ENCODE measurements at places on chromosomes 7 and 10.

GRCh38 chr7:36951257-36951697 is 227.0 kb upstream of the AOAH start:
- DNase-seq = no peak

- no peak for DNase-seq
Observed at GRCh38 chr7:2628130-2628482, 3.7 kb upstream of the TTYH3 start.

DNA sequence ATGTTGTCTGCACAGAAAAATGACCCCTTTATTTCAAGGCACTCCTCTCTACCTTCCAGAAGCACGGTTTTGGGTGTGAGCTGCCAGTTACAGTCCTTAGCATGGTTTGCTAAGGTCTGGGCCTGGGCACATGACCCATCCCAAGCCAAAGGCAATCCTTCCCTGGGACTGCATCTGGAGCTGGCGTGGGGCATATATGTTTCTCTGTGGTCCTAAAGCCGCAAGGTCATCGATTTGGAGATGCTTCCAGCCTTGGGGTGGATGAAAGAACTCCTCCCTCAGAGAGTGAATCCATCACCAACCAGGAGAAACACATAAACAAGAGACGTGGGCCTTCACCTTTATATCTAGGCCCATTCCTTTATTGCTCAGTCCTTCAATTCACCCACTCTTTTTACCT is 50.1 kb upstream of the IGFBP3 start:
- DNase-seq = no peak

- DNase-seq = no peak
Observed at GRCh38 chr7:768881-769504, 41.9 kb upstream of the PRKAR1B start.

DNA sequence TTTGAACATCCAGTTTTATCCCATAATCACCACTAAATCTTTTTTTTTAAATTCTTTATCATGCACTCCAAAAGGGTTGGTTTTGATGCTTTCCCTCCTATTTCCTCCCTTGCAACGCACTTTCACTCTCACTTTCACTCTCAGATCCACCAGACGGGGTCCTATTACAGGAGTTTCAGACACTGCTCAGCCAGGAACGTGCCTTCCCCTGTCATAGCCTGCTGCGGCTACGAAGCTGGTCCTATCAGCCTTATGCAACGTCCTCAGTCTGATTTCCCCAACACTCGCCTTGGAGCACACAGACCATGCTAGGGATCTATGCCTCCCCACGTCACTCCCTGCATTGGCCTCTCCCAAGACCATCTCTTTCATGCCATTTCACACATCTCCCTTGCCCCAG is 23.4 kb downstream of the ZPBP start:
- DNase-seq = peak; percentile 14

DNA sequence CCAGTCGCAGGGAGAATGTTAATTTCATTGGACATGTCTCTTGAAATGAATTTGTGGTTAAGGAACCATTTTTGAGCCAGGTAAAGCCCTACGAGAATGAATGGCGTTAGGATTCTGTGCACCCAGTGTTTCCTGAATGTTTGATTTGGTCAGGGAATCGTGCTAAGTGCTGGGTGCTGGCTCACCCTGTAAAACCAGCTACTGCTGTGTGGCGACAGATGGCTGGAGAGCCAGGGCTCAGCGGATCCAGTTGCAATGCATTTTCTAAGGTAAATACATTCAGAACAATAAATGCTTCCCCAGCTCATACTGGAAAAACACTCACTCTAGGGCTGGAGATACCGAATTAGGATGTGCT is 355.5 kb downstream of the GLRX3 start:
- DNase-seq = no peak

GRCh38 chr10:114523876-114524275 is 119.6 kb upstream of the AFAP1L2 start:
- no peak for DNase-seq

DNA sequence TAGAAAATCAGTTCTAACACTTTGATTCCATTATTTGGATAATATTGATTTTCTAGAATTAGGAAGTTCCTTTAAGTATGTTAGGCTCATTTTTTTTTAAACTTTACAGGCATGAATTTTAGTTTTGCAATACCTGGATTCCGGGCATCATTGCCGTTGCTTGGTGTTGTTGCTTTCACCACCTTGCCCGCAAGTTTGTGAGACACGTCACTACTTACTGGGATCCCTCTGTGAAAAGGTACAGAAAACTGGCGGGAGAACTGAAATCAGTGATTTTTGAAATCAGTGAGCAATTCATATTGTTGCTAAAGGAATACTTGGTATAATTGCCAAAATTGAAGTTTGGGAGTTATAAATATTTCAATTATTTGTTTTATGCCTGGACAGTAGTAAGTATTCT is 232.3 kb upstream of the NPY start:
- DNase-seq = no peak

- DNase-seq = no peak
Observed at GRCh38 chr10:68330852-68331454, 911 bp upstream of the HNRNPH3 start.

GRCh38 chr10:29712108-29712507 is 77.3 kb upstream of the SVIL start:
- no peak for DNase-seq

- no peak for DNase-seq
Observed at GRCh38 chr10:58372607-58373441, 12.4 kb upstream of the TFAM start.

- no peak for DNase-seq
Observed at GRCh38 chr7:101420436-101420835, 57.8 kb downstream of the COL26A1 start.

GRCh38 chr10:92544296-92544695 is 29.6 kb downstream of the IDE start:
- DNase-seq = no peak

- DNase-seq = no peak
Observed at GRCh38 chr7:35670856-35671569, 23.9 kb downstream of the HERPUD2 start.

DNA sequence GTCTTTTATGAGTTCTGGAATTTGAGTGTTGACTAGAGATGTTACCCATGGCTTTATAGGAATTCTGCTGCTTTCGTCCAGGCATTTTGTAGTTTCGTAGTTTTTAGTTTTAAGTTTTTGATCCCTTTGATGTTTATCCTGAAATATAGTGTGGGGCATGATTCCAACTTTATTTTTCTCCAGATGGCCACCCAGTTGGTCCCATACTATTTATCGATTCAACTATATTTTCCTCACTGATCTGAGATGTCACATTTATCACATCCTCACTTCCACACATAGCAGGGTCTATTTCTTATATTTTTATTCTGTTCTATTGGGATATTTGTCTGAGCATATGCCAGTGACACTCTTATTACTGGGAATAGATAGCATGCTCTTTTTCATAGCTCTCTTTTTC is 33.9 kb downstream of the ADRA2A start:
- DNase-seq = no peak

DNA sequence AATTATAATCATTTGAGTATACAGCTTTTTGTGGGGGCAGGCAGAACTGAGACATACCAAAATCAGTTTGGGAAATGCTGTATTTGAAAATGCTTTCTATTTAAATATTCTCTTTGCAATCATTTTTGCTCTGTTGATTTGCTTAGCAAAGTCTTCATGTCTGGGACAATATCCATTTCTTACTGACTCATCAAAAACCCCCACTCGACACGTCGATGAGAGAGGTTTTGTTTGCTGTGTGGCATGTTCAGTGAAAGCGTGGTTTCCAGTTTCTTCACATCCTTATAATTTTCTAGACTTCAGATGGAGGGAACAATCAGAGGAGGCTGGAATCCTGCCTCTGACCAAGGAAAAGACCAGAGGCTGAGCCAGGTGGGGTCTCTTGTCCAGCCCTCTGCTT is 28.9 kb downstream of the HTRA1 start:
- DNase-seq = no peak

GRCh38 chr10:1287487-1287886 is 231.3 kb downstream of the WDR37 start:
- DNase-seq = no peak

DNA sequence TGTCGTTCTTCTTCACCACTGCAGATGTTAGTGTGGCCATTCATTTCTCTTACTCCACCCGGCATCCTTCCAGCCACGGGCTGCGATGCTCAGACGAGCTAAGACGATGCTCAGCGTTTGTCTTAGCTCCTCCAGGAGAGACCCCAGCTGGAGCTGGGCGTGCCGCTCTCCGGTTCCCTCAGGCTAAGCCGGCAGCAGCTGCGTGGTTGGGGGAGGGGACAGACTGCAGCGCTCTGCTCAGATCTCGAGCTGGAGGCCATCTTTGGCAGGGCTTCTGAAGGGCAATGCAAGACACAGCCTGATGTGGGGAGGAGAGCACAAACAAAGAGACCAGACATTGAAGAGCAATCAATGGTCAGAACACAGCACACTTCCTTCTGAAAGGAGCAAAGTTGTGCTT is 4.8 kb downstream of the INA start:
- no peak for DNase-seq

GRCh38 chr7:103690242-103690974 is 244.4 kb upstream of the SLC26A5 start:
- DNase-seq = no peak

- DNase-seq = no peak
Observed at GRCh38 chr10:723973-724372, 34.5 kb upstream of the DIP2C start.

DNA sequence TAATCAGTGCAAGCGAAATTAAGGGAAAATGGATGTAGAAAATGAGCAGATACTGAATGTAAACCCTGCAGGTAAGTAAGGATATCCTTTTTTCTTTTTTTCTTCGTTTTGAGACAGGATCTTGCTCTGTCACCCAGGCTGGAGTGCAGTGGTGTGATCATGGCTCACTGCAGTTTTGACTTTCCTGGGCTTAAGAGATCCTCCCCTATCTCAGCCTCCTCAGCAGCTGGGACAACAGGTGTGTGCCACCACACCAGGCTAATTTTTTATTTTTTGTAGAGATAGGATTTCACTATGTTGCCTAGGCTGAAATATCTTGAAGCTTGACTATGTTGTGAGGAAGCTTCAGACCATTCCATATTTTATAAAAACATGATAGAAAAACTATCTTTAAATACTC is 4.3 kb downstream of the PDCD4 start:
- no peak for DNase-seq

GRCh38 chr7:147196481-147196880 is 1079.9 kb downstream of the CNTNAP2 start:
- DNase-seq = no peak

DNA sequence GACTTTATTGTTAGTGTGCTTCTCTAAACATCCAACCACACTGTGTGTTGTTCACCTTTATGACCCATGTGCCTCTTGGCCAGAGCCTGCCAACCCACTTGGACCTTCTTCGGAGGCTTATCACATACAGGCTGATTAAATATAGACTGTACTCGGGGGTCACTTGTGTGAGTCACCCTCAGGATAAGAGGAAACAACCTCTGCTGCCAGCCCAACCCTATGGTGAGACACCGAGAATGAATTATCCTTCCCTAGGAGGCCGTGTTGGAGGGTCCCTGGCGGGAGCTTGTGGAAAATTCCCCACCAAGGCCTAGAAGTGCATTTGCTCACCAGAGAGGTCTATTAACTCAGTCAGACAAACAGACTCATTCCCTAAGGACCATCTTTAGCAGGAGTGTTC is 63.0 kb downstream of the FAS start:
- no peak for DNase-seq

DNA sequence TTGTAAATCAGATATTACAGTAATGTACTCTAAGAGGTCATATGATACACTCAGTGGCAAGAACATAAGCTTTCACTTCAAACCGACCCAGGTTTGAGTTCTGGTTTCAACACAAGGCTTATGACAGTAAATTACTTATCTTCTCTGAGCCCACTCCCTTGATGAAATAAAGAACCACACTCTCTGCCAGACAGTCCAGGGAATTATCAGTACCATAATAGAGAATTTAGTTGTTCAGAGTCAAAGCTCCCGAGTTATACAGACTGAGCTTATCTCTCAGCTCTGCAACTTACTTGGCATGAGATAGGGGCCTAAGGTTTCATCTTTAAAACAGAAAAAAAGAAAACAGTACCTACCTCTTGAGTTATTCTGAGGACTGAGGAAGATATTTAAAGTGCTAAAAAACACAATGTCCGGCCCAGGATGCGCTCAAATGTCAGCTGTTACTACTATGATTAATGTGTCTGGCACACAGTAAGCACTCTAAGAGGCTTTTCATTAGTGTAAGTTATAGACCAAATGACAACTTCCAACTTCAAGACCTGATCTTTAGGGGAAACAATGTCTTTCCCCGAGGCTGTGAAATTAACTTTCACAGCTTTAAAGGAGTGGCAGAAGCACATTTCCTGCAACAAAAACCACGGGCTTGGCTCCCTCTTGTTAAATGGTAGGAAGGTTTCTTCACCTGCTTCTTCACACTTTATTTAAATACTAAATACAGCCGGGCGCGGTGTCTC is 38.1 kb downstream of the UBE2H start:
- peak; percentile 3 for DNase-seq

GRCh38 chr7:66344166-66344565 is 139.0 kb downstream of the TPST1 start:
- DNase-seq = no peak

GRCh38 chr10:35986756-35987502 is 344.8 kb upstream of the FZD8 start:
- DNase-seq = no peak

- no peak for DNase-seq
Observed at GRCh38 chr7:17447728-17448478, 149.5 kb downstream of the AHR start.

DNA sequence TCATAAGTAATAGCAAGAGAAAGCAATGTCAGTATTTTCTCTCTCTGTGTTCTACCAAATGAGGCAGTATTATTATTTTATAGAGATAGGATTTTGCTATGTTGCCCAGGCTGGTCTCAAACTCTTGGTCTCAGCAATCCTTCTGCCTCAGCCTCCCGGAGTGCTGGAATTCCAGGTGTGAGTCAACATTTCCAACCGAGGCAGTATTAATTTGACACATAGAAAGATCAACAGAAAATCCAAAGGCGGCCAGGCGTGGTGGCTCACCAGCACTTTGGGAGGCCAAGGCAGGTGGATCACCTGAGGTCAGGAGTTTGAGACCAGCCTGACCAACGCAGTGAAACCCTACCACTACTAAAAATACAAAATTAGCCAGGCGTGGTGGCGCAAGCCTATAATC is 71.8 kb downstream of the SMURF1 start:
- no peak for DNase-seq

GRCh38 chr10:43225004-43225786 is 41.7 kb downstream of the RASGEF1A start:
- DNase-seq = no peak

GRCh38 chr10:114767101-114767985 is 54.2 kb upstream of the FHIP2A start:
- no peak for DNase-seq

GRCh38 chr10:49361178-49361554 is 34.7 kb downstream of the DRGX start:
- no peak for DNase-seq

DNA sequence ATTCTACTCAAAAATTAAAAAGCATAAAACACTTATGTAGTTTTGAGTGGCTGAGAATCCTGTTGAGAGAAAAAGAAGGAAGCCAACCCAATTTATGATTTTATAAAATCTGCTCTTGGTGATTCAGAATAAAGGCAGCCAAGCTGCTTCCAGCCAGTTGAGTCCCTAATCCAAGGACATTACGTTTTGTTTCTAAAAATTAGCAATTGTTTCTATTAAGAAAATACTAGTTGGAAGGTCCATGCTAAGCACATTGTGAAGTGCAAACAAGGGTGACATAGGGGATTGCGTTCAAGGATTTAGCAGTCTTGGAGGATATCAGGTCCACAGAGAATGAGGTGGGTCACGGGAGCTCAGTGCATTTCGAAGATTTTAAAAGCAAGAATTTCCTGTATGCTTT is 987.7 kb downstream of the TYW1 start:
- DNase-seq = no peak

All from CD4-positive, alpha-beta T cell treated with Interleukin-6 at 100 ng/mL for 8 hours (primary cell).